Stimulated activated CD8-positive, alpha-beta memory T cell treated with anti-CD3 and anti-CD28 coated beads, Interleukin-15, amount 100 ng/mL, for 48 hours (primary cell): ENCODE measurements at places on chromosomes 1 and 21.

DNA sequence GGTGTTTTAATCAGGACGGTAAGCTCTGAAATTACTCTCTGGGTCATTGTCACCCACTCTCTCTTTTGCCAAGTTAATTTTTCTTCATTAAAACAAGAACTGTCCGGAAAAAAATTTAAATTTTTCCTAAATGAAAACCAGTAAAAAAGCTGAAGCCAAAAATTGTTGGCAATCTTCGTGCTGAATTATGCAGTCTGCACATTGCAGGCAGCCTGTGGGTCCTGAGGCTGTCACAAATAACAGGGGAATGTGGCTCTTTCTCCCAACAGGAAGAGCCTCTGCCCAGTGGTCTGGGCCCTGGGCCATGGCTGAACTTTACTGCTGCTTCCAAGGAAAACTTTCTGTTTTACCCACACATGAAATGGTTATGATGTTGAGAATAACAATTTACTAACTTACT, 153.9 kb upstream of the SPAG17 start:
- no peak for DNase-seq

DNA sequence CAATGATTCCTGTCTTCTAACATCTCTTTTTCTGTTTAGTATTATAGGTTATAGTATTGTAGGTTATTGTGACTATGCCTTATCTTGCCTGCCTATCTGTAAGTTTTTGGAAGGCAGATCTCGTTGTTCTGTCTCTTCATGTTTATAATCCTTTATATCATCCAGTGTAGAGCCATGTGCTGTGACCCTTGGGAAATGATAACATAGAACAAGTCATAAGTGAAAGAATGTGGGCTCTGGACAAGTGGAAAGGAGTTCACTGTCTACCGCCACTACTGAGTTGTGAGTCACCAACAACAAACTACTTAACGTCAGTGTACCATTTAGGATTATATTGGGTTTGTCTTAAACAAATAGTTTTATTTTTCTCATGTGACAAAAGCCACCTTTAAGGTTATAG, 139.3 kb downstream of the LYPLAL1 start:
- no peak for DNase-seq

GRCh38 chr1:235336903-235337302, 8.5 kb downstream of the GGPS1 start:
- DNase-seq = no peak

DNA sequence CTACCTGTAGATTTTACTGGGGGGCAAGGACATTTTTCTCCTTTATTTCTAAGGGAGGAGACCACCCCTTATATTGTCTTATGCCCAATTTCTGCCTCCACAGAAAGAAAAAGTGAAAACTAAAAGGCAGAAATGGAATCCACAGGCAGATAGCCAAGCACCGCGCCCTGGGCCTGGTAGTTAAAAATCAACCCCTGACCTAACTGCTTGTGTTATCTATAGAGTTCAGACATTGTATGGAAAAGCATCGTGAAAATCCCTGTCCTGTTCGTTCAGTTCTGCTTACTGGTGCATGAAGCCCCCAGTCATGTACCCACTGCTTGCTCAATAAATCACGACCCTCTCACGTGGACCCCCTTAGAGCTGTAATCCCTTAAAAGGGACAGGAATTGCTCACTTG, 33.7 kb upstream of the IL6R start:
- DNase-seq = no peak

DNA sequence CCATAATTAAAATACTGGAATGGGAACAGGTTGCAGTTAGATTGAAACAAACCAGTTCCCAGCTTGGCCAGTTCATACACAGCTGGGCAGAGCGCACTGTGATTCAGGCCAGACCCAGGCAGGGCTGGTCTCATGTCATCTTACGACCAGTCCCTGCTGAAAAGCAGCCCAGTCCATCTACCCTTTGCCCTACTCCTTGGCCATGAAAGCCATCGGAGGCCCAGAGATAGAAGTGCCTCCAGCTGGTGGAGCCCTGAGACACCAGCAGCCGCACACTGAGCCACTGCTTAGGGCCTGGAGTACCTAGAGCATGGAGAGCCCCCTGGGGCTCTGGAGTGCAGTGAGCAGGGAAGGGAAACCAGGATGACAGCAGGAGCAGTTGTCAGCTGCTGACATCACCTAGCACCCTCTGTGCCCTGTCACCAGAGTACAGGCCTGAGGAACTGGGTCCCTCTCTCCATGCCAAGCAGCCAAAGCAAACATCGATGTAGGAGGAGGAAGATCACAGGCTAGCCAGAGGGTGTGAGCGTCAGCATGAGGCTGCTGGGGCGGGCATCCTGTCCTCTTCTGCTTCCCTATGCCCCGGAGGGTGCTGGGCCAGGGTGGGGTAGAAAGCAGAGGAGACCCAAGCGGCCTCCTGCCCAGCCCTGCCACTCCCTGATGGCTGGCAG, 34.2 kb upstream of the TMEM125 start:
- no peak for DNase-seq

DNA sequence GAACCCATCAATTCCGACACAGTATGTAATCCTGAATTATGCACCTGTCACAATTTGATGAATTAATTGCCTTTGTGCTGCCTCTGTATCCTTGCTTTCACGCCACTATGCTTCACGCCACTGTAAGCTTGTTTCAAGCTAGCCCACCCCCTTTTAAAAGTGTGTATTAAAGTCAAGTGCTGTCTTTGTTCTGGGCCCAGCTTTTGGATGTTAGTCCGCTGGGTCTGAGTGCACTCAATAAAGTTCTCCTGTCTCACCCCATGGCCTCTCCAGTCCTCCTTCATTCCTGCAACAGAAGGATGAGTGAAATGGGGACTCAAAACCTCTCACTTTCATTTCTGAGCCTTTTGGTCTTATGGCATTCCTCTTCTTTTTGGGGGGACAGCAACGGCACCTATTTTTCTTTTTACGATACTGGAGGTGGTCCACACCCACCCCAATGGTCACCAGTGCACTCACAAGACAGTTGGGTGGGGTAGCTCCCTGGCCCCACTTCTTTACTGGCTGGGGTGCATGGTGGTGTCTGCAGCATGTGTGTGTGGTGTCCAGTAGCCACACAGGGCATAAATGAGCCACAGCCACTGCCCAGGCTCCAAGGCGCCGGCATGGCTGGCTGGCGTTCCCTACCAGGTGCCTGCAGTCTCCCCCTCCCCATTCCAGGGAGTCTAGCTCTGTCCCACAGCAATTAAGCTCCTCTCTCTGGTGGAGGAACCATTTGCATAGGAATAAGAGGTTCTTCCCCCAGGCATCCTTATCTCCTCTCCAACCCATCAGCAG, 1.8 kb downstream of the THEM4 start:
- no peak for DNase-seq

GRCh38 chr1:110207831-110208230, 2.3 kb upstream of the KCNC4 start:
- peak; percentile 51 for DNase-seq

- DNase-seq = no peak
Measured at GRCh38 chr1:85579622-85580021, 939 bp upstream of the CCN1 start.

- no peak for DNase-seq
Measured at GRCh38 chr1:41557751-41558455, 73.4 kb upstream of the EDN2 start.

DNA sequence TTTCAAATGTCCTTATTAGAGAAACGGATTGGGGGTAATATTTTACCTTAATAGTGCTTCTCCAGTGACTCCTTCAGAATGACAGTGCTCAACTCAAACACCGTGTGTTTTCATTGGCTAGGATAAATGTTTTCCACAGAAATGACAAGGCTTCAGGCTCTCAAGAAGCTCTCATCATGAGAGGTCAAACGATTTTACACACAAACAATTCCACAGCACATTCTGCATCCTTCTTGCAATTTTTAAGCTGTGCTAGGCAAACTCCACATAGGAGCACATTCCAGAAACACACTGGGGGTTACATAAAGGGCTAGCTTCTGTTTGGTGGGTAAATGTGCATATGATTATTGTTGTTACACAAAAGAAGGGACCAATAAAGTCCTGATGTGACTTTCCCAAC, 75.5 kb upstream of the IPO9 start:
- DNase-seq = no peak

GRCh38 chr1:76905876-76906595, 38.8 kb downstream of the ST6GALNAC5 start:
- no peak for DNase-seq

DNA sequence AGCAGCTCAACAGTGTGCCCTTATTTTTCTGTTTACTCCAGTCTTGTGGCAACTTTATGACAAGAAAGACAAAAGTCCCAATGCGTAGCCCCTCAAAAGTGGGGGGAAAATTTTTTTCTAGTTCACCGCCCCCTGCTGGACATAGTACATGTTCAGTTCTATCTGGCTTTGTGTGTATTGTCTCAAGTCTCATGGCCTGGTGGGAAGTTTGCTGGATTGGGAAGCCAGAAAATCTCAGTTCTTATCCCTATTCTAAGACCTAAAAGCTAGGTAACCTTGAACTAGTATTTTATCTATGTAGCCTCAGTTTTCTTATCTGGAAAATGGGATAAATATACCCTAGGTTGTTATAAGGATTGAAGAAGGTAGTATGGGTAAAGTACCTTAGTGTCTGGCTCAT, 55.8 kb upstream of the LDLRAP1 start:
- DNase-seq = no peak

- no peak for DNase-seq
Measured at GRCh38 chr1:204198348-204199340, 2.4 kb upstream of the KISS1 start.

- no peak for DNase-seq
Measured at GRCh38 chr1:206062464-206062863, 9.5 kb downstream of the RHEX start.

DNA sequence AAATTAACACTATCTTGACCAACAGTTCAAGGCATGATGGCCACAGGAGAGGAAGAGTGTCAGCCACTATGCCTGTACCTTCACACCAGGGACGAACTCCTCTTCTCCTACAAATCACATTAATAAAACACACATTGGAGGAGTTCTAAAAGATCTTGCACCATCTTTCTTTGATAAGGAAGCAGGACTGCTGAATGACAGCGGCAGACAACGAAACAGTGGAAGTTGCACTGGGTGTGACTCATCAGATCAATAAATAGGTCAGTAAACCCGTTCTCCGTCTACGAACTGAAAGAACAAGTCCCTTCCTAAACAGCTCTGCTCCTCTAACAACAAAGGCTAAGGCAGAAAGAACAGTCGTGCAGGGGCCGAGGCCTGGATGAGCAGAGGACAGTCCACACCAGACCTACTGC, 23.1 kb downstream of the UBE2G2 start:
- no peak for DNase-seq

- no peak for DNase-seq
Measured at GRCh38 chr1:170562646-170563338, 30.8 kb downstream of the GORAB start.

- DNase-seq = no peak
Measured at GRCh38 chr1:32967888-32968568, 3.4 kb upstream of the RNF19B start.

- no peak for DNase-seq
Measured at GRCh38 chr1:179917601-179918429, 35.7 kb downstream of the TOR1AIP1 start.

GRCh38 chr1:24235921-24236788, 49.1 kb upstream of the IFNLR1 start:
- peak; percentile 32 for DNase-seq

- peak; percentile 10 for DNase-seq
Measured at GRCh38 chr1:207024202-207025145, 8.1 kb downstream of the C1orf116 start.

DNA sequence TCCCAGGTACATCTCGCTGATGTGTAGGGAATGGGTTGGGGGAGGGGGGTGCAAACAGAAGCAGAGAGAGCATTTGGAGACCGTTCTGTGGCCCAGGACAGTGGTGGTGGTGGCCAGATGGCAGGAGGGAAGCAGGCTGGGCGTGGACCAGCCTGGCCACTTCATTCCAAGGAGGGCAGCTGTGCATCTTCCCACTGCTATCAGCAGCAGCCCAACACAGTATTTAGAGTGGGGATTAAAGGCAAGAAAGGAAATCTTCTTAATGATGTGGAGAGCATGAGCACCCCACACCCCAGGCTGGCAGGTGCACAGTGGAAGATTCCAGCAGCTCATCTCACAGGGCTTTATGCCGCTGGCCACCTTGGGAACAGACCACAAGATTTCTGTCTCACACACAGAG, 198.7 kb downstream of the NPHP4 start:
- DNase-seq = no peak

GRCh38 chr1:221514806-221515205, 227.1 kb downstream of the DUSP10 start:
- no peak for DNase-seq

- no peak for DNase-seq
Measured at GRCh38 chr1:82697965-82698364, 897.2 kb downstream of the ADGRL2 start.

DNA sequence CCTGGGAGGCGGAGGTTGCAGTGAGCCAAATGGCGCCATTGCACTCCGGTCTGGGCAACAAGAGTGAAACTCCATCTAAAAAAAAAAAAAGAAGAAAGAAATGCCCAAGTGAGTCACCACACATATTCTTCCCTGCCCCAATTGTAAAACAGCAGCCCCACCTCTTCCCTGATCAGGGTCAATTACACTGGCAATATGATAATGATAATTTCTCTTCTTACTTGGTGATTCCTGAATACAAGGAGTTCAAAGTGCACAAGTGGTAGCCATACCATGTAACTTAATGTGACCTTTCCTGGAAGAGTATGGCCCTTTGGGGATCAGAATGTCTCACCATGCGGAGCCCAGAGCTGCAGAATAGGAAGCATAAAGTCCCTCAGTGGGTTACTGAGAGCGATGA, 11.8 kb upstream of the CGN start:
- no peak for DNase-seq

DNA sequence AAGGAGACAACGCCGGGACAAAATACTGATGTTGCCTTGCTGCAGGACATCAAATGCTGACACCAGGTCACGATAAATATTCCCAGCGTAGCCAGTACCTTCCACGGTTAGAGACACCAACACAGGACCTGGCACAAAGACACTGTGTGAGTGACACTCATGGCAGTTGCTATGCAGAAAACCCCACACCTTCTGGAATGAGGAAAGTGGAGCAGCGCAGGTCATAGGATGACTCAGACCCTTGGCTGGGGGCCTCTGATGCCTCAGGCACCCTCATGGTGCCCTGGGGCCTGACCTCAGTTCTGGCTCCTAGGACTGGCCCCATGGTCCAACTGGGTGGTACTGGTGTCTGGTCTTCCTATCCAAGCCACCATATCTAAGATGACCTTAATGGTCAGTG, 7.0 kb downstream of the DCST2 start:
- DNase-seq = no peak

GRCh38 chr1:212208978-212209644, 76.1 kb upstream of the PPP2R5A start:
- DNase-seq = no peak
